Activated CD4-positive, alpha-beta T cell treated with anti-CD3 and anti-CD28 coated beads for 36 hours (primary cell): ENCODE measurements at places on chromosomes 2 and 18. TPM values are rescaled to one million over a fixed set of nuclear protein-coding genes. Genes with fewer than 3 reads are reported as not detected.
A peak's percentile ranks its signal among the peaks of the same experiment; 100 is the strongest.

The TXNL1 gene
- 87.0 TPM for total RNA-seq

The SLC9A4 gene
- total RNA-seq: not detected

The CYP27A1 gene
- total RNA-seq: 0.12 TPM

DNA sequence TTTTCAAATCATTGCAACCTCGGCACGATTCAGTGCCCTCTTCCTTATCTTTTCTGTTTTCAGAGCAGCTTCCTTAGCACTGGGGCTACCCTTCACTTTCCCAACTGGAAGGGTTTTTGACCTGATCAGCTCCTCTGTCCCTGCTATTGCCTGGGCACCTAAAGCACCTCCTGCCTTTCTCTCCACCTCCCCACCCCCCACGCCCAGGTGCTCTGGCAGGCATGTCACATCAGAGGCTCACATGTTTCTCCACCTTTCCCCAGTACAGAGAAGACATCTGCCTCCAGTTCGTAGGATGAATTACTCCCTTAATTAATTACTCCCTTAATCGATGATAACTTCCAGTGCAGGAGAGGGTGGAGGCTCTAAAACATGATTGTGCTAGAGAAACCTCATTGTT is 88.7 kb upstream of the LCLAT1 start:
- DNase-seq: no peak

DNA sequence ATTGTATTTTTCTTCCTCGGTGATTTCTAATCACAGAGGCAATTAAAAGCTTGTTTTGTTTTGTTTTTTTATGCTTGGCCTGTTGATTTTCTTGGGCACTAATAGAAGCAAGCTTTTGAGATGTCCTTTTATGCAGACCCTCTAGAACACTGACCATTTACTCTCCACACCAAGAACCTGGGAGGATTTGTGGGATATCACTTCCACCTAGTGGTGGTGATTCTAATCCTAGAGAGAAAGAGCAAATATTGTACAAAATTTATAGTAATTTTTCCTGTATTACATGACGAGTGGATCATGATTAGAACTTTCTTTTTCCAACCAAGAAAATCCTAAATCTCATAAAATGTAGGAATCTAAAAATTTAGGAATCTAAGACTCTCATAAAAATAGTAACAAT is 23.4 kb downstream of the NEMP2 start:
- no peak for DNase-seq

- DNase-seq: no peak
Measured at GRCh38 chr18:62788111-62788510, 72.8 kb downstream of the PHLPP1 start.

DNA sequence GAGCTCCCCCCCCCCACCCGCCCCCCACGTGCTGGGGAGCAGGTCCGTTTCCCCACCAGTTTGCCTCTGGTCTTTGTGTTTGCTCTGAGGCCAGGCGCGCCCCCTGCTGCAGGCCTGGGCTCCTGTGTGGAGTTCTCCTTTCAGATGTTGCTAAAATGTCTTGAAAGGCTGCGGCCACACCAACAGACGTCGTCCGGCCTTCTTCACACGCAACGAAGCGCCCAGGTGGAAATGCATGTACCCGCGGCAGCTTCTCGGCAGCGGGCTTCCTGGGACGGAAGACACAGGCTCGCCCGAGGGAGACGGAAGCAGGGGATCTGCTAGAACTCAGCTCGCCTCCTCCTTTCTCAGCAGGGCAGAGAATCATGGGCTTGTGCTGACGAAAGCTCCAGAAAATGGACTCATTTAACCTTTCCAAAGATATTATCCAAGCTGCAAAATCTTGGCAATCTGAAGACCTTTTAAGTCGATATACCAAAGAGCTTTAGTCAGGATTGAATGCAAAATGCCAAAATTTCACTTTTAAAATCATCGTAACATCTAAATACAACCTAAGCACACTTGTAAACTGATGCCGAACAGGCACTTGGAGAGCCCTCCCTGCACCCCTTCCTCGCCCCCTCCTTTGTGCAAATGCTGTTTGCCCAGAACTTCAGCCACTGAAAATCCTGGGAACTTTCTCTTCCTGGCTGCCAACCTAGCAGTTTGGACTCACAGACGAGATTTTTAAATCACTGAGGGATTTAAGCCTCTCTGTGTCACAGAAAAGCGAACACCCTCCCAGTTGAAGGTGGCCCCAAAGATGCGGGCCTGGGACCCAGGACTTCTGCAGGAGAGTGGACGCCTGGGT is 125.5 kb upstream of the ZNF516 start:
- peak; percentile 64 for DNase-seq

- DNase-seq: no peak
Measured at GRCh38 chr2:224211791-224212190, 172.7 kb upstream of the SERPINE2 start.
